ENCODE measurements at places on chromosomes 7 and 10.

DNA sequence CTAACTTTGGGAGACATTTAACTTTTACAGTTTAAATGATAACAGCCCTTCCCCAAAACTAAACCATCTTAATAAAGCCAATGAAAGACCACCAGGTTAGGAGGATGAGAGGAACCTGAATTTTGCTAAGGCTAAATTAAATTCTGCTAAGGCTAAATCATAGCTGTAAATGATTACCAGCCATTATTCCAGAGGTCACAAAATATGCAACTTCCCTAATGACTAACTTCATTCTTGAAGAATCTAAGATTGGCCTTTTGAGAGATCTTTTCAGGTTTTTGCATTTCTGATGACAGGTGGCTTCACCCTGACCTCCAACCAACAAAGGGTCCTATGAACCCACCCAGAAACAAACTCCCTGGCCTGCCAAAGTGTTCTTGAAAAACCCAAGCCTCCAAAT lies 373.3 kb downstream of the IPMK start:
- no peak for DNase-seq

GRCh38 chr7:105577251-105577650 lies 4.0 kb downstream of the EFCAB10 start:
- DNase-seq: no peak

GRCh38 chr10:56104923-56105322 lies 256.1 kb downstream of the ZWINT start:
- DNase-seq: no peak

GRCh38 chr10:99999319-100000108 lies 10.2 kb downstream of the DNMBP start:
- DNase-seq: no peak

DNA sequence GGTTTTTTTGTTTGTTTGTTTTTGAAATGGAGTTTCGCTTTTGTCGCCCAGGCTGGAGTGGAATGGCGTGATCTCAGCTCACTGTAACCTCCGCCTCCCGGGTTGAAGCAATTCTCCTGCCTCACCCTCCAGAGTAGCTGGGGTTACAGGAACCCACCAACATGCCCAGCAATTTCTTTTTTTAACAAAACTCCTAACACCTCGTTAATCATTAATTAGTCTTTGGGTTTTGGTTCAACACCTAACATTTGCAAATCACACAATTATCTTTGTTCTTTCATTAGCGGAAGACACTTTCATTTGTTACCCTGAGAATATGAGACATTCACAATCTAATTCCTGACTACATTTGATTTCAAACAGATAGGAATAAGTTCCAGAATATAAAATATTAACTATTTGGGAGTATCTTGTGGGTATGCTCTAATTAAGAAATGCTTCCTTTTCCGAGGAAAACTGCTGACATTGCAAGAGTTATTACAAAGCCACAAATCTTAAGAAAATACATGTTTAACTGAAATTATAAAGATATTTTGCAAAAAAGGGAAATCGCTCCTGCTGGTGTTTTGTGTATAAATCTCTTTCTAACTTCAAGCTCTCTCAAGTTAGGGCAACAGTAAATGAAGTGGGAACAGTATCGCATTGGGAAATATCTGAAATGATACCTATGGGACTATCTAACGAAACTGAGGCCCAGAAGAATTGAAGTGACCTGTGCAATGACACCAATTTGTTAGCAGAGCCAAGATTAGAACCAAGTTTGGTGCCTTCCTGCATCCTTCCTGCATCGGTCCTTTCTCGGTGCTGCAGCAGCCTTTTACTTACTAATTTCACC lies 1.2 kb upstream of the LSM8 start:
- DNase-seq: peak; percentile 35

Data from A172 (cell line).